ENCODE measurements at places on chromosomes 6 and 20. TPM values are rescaled to one million over a fixed set of nuclear protein-coding genes. Genes with fewer than 3 reads are reported as not detected.

The SLC22A2 gene
- total RNA-seq, result not detected

The LRRC73 gene
- not detected for total RNA-seq

The PNLDC1 gene
- not detected for total RNA-seq

The RTEL1 gene
- total RNA-seq, result 18.5 TPM

The MEI4 gene
- total RNA-seq, result 0.44 TPM

All from G401 (cell line).